AG08395 (cell line): ENCODE measurements at places on chromosomes 12 and 14.
A peak's percentile ranks its signal among the peaks of the same experiment; 100 is the strongest.

DNA sequence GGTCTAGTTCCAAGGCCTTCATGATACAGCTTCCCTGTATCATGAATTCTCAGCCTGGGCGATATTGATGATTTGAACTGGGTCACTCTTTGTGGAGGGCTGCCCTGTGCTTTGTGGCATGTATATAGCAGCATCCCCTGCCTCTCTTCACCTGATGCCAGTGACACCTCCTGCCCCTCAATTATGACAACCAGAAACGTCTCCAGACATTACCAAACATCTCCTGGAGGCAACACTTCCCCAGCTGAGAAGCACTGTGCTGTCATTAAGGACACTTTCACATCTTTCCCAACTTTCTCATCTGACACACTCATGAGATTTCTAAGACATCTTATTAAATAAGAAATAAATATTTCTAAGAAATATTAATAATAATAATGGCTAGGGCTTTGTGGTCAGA is 315.3 kb downstream of the BCL11B start:
- no peak for DNase-seq

DNA sequence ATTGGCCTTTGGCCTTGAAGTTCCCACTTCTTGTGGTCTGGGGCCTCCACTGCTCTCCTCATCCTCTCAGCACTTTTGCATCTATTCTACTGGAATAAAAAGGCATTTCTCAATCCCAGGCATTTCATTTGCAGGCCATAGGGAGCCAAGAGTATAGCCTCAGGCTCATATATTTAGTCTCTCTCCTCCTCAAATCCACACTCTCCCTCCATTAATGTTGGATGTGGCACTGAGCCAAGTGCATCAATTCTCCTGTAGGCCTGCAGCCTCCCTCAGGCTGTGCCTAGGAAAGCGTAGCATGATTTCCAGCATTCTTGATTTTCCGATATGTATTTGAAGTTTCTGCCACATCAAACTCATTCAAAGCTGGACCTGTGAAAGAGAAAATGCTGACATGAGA is 211.5 kb upstream of the CPNE8 start:
- DNase-seq = no peak

- no peak for DNase-seq
Observed at GRCh38 chr12:106499628-106500027, 83.2 kb upstream of the RFX4 start.

GRCh38 chr14:99004112-99004511 is 267.9 kb downstream of the BCL11B start:
- DNase-seq = no peak

DNA sequence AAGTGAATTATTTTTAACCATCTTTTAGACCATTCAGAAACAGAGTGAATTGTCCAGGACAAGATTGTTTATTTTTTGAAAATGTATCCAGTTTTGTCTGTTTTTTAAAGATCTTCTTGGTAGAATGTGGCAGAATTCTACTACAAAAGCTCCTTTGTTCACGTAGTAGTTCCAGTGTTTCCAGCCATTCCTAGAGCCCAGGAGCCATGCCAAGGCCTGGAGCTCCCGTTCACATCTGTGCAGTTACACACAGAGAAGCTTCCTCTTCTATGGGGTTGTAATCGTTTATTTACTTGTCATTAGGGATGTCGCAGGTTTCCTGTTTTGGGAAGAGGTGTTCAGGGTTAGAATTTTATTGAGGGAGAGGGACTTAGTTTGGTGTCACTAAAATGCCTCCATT is 409.8 kb downstream of the NPAS3 start:
- DNase-seq = no peak

- peak; percentile 85 for DNase-seq
Observed at GRCh38 chr14:95527387-95528002, 7.4 kb upstream of the GLRX5 start.

DNA sequence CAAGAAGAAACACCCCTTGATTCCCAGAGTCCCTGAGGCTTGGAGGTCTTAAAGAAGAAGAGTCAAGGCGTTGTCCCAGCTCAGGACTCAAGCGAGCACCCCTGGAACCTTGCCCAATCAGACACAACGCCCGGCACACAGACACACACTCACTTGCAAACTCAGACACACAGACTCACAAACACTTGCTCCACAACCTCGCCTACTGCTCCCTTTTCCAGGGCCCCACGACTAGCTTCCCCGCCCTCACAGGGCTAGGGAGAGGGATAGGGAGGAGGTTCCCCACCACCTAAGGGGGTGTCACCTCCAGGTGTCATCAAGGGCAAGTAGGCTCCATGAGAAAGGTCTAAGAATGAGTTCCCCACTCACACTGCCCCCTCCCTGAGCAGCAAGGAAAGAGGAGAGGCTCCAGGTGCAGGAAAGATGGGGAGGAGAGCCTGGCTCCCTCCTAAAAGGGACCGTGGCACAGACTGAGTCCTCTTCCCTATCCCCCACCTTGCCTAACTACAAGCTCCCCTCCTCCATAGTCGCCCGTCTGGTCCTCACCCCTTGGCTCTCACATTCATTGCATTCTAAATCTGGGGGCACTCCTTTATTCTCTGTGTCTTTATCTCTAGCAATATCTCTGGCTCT is 717 bp downstream of the WNT10B start:
- no peak for DNase-seq

- DNase-seq = no peak
Observed at GRCh38 chr12:107360482-107360881, 267.1 kb upstream of the CRY1 start.

DNA sequence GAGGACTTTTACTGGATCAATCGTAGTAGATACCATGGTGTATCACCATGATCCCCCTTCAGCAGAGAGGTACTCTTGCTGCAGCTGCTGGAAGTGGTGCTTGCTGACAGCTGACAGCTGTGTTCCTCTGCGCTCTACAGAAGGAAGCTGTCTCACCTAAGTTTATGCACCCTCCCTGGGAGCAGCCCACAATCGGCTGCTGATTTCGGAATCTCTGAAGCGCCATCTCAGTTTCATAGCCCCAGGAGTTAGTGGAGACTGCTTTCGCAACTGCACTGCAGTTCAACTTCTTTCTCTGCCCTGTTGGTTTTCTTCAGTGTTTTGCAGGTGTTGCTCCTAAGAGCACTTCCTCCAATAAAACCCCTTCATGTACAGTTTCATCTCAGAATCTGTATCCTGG is 237.9 kb downstream of the PAWR start:
- DNase-seq = no peak

GRCh38 chr12:34379142-34379541 is 356.8 kb downstream of the ALG10 start:
- no peak for DNase-seq

- DNase-seq = no peak
Observed at GRCh38 chr12:109513051-109513450, 35.6 kb downstream of the UBE3B start.

DNA sequence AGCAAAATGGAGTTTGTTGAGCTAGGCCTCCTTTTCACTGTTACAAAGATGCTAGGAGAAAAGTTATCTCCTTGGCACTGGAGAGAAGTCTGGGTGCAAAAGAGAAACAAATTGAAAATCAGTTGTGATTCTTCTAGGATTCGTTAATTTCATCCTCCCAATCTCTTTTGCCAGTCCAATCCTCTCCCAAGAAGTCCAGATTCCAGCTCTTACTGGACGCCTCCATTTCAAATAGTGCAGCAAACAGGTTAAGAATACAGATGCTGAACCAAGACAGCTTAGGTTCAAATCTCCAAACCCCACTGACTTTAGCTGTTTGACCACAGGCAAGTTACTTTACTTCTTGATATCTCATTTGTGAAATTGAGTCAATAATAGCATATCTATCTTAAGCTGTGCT is 34.0 kb upstream of the CAPRIN2 start:
- DNase-seq = no peak

- peak; percentile 56 for DNase-seq
Observed at GRCh38 chr12:13534645-13535398, 338.3 kb downstream of the EMP1 start.

- DNase-seq = no peak
Observed at GRCh38 chr12:119440803-119441360, 106.4 kb downstream of the CCDC60 start.

GRCh38 chr12:45243963-45244362 is 28.1 kb downstream of the ANO6 start:
- no peak for DNase-seq

DNA sequence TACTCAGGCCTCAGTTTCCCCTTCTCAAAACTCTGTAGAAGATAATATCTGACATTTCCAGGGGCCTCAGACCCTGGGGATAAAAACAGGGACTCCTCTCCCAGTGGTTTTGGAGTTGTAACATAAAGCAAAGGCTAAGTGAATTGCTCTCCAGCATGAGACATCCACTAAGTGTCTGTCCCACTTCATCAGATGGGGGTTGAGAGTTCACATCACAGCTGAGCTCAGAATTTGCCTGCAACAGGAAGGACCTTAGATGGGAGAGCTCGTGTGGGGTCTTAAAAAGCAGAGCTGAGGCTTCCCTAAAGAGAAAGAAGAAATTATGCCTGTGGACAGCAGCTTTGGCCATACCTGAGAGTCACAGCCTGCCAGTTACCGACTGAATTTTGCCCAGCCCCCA is 61.1 kb downstream of the TBX5 start:
- no peak for DNase-seq

DNA sequence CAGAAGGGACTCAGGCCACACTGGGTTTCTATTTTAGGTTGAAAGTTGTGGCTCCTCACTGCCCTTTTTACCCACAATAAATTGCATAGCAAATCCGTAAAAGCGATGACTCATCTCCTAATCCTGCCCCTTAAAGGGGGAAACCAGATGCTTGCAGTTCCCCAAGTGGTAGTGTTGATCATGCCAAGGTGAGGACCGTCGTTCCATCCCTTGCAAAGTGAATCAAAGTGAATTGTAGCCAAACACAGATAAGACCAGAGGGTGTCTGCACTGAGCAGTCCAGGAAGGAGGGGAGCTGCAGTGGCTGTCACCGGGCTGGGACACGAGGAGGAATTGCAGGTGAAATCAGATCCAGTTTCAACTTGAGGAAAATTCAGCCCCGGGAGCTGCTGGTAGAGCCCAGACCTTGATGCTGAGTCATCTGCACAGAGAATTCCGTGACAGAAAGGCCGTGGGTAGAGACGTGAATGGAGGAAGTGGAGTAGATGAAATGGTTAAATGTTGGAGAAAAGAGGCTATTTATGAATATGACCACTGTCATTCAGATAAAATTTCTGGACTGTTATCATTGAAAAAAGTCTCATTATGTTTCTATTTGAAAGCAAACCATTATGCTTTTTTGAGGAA is 44.2 kb upstream of the MMP17 start:
- peak; percentile 76 for DNase-seq

GRCh38 chr14:88604212-88604611 is 41.4 kb downstream of the ZC3H14 start:
- DNase-seq = no peak

DNA sequence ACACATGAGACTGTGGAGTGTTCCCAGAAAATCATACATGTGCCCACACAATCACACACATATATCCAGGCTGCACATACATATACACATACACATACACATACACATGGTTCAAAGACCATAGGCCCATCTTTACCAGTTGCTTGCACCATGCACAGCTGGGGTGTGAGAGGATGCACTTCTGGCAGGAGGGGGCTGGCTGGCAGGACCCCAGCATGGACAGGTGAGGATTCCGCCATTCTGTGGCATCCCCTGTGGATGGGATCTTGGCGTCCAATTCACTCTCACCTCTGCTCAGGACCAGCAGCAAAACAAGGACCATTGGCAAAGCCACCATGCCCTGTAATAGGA is 7.0 kb downstream of the ITGB7 start:
- no peak for DNase-seq

GRCh38 chr12:53959314-53959713 is 4.6 kb downstream of the HOXC12 start:
- no peak for DNase-seq

GRCh38 chr12:116248433-116248832 is 29.1 kb downstream of the MED13L start:
- DNase-seq = no peak

DNA sequence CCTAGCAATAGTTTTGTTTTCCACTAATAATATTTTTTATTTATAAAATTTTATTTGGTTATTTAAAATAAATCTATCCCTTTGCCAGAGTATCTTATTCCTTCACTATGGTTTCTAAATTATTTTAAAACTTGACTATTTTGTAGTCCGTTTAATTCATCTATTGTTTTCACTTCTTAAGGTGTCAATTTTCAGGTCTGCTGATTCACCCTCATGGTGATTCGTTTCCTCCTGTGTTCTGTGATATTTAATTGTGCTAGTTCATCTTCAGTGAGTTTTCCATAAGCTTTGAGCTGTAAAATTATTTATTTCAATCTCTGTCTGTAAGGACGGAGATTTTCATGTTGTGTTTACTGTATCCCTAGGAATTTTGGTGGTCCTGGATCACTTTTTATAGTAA is 70.6 kb downstream of the SNAPC1 start:
- no peak for DNase-seq

- no peak for DNase-seq
Observed at GRCh38 chr12:11741434-11742092, 92.1 kb downstream of the ETV6 start.

DNA sequence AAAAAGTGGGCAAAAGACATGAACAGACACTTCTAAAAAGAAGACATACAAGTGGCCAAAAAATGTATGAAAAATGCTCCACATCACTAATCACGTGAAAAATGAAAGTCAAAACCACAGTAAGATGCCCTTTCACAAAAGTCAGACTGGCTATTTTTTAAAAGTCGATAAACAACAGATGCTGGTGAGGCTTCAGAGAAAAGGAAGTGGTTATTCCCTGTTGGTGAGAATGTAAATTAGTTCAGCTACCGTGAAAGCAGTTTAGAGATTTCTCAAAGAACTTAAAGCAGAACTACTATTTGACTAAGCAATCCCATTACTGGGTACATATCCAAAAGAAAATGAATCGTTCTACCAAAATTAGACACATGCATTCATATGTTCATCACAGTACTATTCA is 237.0 kb downstream of the KIF21A start:
- DNase-seq = no peak

DNA sequence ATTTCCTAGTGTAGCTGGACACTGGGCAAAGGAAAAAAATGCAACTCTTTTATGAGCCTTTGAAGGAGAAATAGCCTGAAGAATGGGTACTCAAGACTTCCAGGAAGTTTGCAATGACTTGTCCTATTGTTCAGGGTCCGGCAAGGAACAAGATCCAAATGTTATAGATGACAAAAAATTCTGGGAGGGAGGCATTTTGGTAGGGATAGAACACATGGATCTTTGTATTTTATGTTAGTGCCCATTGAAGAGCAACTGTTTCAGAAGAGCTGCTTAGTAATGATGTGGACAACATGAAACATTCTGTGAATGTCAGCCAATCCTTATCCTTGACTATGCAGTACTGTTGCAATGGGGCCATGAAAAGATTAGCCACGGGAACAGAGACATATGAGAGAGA is 138.0 kb downstream of the MGAT4C start:
- DNase-seq = no peak
